ENCODE measurements at places on chromosomes 7 and 10. TPM values are rescaled to one million over a fixed set of nuclear protein-coding genes. Genes with fewer than 3 reads are reported as not detected.

DNA sequence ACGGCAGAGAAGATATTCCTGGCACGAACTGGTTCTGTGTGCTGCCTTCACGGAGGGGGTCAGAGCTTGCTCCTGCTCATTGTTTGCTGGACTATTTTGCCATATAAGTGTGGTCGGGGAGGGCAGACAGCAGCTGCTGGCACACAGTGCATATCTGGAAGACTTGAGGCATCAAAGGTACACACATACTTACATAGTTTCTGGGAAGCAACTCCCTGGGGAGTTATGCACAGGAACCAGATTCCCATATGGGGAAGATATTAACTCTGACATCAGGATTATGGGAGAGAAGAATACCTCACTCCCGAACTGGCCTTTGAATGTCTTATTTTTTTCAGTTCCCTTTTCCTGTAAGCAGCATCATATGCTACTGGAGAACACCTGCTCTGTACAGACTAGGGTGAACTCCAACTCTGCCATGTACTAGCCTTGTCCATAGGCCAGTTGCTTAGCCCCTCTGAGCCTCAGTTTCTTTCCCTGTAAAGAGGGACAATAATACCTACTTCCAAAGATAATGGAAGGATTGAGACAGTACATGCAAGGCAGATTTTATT, 41.5 kb downstream of the LGI1 start:
- no peak for DNase-seq

DNA sequence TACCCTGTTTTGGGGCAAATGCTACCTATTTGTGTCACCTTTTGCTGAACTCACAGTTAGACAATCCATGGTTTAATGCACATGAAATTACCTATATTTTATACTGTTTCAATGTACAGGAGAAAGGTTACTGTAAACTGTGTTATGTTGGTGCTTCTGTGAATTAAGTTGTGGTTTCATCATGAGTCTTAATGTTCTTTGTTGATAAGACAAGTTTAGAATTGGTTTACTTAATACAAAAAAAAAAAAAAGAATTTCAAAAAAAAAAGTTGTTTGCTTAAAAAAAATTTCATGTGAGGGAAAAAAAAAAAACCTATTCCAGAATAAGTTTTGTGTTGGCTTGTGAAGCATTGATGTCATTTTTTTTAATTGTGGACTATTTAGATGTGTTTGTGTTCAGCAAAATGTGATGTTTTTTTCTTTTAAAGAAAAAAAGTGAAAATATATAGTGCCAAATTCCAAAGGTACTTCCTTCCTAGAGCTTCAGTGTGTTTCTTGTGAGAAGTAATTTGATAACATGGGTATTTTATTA, 280.3 kb downstream of the USP6NL start:
- DNase-seq = no peak

The FAM3C gene
- 40.3 TPM for polyA plus RNA-seq

- DNase-seq = no peak
Observed at GRCh38 chr7:2873686-2874551, 29.8 kb upstream of the GNA12 start.

GRCh38 chr10:69956741-69957230, 95.9 kb upstream of the MACROH2A2 start:
- DNase-seq = no peak

The ECHDC3 gene
- polyA plus RNA-seq = 28.1 TPM

The HECW1 gene
- polyA plus RNA-seq = 1.2 TPM

- no peak for DNase-seq
Observed at GRCh38 chr7:40175725-40176510, 41.1 kb downstream of the SUGCT start.

The BAG3 gene
- polyA plus RNA-seq = 70.0 TPM

The GOLGA7B gene
- 0.56 TPM for polyA plus RNA-seq

The SPDYE2 gene
- 0.14 TPM for polyA plus RNA-seq

The FAM131B gene
- polyA plus RNA-seq = 3.2 TPM

DNA sequence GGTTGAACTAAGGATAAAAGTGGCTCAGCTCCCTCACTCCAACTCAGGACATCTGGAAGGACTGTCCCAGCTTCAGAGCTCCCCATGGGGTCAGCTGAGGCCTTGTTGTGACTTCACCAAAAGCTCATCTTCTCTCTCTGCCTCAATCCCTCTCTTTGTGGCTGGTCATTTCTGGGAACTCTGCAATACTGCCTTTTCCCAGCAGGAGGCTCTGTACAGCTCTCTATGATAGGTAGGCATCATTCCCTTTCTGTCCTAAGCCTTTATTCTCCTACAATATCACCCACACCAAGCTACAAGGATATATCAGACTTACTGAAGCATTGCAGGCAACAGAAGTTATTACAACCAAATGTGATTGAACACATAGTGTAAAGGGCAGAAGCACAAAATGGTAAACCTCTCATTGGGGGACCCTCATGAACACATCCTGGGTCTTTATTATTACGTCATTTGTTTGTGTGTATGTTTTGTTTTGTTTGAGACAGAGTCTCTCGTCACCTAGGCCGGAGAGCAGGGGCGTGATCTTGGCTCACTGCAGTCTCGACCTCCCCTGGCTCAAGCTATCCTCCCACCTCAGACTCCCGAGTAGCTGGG, 36.7 kb upstream of the PRPS1L1 start:
- no peak for DNase-seq

DNA sequence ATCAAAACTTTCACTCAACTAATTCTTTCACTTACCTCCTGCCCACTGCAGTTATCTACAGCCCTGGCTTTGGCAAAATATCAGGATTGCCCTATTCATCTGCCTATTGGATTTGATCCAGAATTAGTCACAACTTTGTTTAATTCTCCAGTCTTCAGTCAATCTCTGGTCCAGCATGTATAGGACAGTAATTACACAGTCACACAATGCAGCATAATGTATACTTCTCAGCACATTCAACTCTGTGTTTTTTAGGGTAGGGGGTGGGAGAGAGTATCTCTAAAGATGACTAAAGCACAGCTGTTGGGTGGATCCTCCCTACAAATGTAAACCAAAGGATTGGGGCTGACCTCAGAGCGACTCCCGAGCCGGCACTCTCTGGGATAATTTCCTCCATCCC, 17.7 kb upstream of the NRP1 start:
- no peak for DNase-seq

All from urinary bladder (tissue), 4 donors.